ENCODE measurements at places on chromosomes 11 and 22.

GRCh38 chr11:15589070-15589626 is 474.4 kb downstream of the INSC start:
- DNase-seq: no peak
- no peak overlapping the region for H3K4me3 ChIP-seq
- no peaks in the 10 kb centered on the region for H3K4me1 ChIP-seq

DNA sequence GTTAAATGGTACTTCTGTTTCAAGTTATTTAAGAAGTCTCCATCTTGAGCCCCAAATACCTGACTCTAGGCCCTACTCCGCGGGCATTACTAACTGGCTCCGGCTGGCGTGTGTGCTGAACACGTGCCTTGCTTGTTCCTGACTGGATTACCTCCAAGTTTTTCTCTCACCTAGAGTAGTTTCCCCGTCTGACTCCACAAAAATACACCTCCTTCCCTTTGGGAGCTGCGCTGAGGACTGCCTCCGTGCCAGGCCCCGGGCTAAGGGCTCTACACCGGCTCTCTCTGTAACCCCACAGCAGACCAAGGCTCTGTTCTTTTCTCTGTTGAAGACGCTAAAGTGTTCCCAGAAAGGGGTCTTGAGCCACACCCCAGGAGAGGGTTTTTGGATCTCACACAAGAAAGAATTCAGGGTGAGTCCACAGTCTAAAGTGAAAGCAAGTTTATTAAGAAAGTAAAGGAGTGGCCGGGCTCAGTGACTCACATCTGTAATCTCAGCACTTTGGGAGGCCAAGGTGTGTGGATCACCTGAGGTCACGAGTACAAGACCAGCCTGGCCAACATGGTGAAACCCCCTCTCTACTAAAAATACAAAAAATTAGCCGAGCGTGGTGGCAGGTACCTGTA is 61.8 kb downstream of the ANO1 start:
- H3K4me1 ChIP-seq: peaks cover under 1% of the 10 kb centered on the region
- no peak overlapping the region for H3K27ac ChIP-seq
- H3K27me3 ChIP-seq: no peaks in the 10 kb centered on the region
- H3K4me3 ChIP-seq: no peak overlapping the region

- H3K36me3 ChIP-seq: peaks cover 3% of the 10 kb centered on the region
- H3K4me3 ChIP-seq: peak overlapping the region; percentile 94
- peak overlapping the region; percentile 90 for H3K27ac ChIP-seq
These were observed 479 bp downstream of the RSF1 start for GRCh38 chr11:77819921-77820564.

DNA sequence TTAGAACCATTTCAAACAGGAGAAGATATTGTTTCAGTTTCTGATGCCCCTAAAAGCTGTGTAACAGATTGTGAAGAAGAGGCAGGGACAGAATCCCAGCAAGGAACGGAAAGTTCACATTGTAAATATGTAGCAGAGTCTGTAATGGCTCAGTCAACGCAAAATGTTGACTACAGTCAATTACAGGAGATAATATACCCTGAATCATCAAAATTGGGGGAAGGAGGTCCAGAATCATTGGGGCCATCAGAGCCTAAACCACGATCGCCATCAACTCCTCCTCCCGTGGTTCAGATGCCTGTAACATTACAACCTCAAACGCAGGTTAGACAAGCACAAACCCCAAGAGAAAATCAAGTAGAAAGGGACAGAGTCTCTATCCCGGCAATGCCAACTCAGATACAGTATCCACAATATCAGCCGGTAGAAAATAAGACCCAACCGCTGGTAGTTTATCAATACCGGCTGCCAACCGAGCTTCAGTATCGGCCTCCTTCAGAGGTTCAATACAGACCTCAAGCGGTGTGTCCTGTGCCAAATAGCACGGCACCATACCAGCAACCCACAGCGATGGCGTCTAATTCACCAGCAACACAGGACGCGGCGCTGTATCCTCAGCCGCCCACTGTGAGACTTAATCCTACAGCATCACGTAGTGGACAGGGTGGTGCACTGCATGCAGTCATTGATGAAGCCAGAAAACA is 40.8 kb downstream of the IGLL1 start:
- DNase-seq: peak; percentile 61
- peak overlapping the region; percentile 9 for H3K4me3 ChIP-seq
- no peaks in the 10 kb centered on the region for H3K27me3 ChIP-seq
- no peaks in the 10 kb centered on the region for H3K36me3 ChIP-seq

- no peak for DNase-seq
- H3K36me3 ChIP-seq: no peaks in the 10 kb centered on the region
- H3K4me3 ChIP-seq: no peak overlapping the region
- no peaks in the 10 kb centered on the region for H3K4me1 ChIP-seq
- H3K27ac ChIP-seq: no peak overlapping the region
These were observed 3.3 kb upstream of the DDI1 start for GRCh38 chr11:104033134-104033533.

DNA sequence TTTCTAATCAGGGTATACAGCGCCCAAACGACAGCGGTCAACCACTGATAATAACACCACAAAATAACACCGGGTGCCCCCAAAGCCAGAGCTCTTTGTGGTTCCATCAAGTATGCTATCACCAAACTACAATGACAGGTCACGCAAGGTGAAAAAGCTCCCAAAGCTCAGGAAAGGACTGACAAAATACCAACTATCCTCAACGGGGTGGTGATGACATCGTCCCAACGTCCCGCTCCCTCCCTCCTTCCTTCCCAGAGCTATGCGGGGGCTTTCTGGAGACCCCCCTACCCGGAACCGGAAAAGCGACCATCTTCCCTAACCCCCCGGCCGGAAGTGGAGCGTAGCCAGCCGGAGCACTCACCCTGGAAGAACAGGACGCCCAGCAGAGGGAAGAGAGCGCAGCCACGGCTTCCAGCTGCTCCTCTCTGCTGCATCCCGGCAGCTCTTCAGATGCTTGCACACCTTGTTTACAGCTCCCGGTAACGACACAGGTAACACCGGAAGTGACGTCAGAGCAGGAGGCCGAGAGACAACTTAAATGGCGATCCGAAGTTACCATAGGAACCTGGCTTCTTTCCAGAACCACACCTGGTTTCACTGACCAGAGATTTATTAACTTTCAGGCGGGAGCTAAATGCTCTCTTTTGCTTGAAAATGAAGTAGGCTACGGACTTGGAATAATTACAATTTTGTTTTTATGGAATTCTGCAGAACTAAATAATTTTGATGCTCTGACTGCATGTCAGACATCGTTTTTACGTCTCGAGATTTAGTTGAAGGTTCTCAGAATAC is at the start of gene MPZL3:
Gene MPZL3 (minus strand): TSS at position 508 of the 795 bp plus-strand sequence. CDS start 71 bp downstream, at position 437.
- H3K27me3 ChIP-seq: peaks cover 32% of the 10 kb centered on the region
- no peak for DNase-seq
- H3K4me1 ChIP-seq: peaks cover 8% of the 10 kb centered on the region
- H3K4me3 ChIP-seq: peak within 1 kb of the TSS; percentile 77
- peak within 1 kb of the TSS; percentile 89 for H3K27ac ChIP-seq

DNA sequence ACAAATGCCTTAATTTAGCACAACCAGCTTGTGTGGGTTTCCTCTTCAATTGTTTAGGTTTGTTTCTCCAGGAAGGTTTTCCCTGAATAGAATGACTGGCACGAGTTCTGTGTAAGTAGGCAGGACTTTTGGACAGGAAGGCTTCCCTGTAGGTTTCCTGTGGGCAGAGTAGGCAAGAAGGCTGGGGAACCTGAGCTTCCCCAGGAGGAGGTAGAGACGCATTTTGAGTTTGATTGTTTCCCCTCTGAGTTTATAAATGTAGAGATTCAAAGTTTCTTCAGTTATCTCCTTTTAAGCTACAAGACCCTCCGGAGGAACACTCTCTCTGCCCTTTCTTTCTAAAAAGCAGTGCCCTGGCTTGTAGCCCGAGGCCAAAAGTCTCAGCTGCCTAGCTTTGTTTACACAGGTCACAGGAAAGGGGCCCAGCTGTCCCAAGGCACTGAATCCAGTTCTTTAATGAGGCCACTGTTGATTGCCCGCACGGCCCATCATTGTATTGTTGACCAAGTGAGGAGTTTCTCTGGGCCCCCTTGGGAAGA is 66.6 kb upstream of the RDX start:
- no peaks in the 10 kb centered on the region for H3K27me3 ChIP-seq
- no peaks in the 10 kb centered on the region for H3K36me3 ChIP-seq
- H3K4me3 ChIP-seq: peak overlapping the region; percentile 45
- H3K27ac ChIP-seq: peak overlapping the region; percentile 90
- DNase-seq: no peak

DNA sequence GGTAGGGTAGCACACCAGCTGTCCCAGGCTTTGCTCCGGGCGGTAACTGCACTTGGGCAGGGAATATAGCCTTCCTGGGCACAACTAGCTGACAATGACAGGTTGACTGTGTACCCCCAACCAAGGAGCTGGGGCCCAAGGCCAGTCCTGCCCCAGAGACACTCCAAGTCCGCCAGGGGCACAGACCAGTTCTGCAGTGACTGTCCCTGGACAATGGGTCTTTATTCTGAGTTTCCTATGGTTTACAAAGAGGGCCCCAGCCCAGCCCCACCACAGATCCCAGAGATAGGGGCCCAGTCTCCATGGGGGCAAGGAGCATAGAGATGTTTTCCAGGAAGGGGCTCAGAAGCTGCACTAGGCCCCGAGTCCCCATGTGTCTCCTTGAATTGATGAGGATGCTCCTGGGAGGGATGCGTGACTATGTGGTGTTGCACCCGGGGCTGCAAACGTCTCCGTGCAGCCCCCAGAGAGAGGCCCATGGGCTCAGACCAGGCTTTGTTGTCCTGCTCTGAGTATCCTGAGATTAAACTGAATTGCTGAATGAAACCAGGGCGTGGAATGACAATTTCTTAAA is 48.4 kb downstream of the CD6 start:
- no peak for DNase-seq
- no peak overlapping the region for H3K27ac ChIP-seq
- no peaks in the 10 kb centered on the region for H3K4me1 ChIP-seq
- H3K4me3 ChIP-seq: no peak overlapping the region
- H3K27me3 ChIP-seq: 0 out of 2 replicates have a peak, but pooled peaks cover 4% of the 10 kb centered on the region

DNA sequence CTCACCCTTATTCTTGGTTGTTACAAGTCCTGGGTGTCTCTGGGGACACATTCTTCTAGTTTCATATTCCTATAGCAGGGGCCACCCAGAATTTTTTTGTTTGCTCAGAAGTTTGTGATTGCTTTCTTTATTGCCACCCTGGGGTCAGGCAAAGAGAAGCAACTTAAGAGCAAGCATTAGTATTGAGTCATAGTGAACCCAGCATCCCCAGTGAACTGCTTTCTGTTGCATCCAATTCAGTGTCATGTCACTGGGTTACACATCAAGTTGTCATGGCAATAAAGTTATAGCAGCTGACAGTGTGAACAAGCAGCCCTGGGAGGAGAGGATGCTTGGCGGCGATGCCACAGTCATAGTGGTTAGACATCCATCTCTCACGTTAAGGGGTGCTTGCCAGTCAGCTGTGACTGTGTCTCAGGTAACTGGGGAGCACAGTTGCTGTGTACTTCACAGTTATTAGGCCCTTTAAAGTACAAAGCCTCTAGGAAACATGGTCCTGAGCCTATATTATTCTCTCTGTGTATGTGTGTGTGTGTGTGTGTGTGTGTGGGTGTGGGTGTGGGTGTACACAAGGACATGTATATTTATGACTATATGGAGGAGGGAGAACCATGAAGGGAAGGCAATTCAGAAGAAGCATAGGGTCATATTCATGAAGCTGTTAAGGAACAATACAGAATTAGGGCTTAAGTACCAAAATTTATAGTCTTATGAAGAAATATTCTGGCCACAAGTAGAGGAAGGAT is 52.5 kb downstream of the TRIM44 start:
- H3K4me1 ChIP-seq: no peaks in the 10 kb centered on the region
- no peak overlapping the region for H3K4me3 ChIP-seq
- H3K36me3 ChIP-seq: no peaks in the 10 kb centered on the region
- H3K27me3 ChIP-seq: no peaks in the 10 kb centered on the region
- H3K27ac ChIP-seq: no peak overlapping the region

DNA sequence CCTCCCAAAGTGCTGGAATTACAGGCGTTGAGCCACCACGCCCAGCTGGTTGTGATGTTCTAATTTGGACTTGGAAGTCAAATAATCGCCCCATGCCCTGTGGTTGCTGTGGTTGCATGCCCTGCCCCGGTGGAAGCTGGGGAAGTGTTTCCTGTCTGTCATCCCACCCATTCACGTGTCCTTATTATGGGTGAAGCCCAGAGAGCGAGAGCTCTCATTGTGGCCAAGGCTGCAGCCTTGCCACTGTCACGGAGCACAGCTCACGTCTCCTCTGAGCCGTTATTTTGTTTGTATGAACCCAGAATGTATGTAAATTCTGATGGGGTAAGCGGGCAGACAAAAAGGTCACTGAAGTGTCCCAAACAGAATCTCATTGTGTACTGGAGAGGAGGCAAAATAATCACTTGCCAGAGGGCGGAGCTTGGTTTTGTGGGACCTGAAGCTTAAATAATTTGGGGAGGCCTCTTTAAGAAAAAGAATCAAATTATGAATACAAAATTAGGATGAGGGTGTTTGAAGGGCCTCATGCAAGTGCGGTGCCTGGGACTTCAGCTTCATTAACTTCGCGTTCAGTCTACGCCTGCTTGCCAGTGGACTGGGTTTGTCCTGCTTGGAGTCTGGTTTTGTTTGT is 25.8 kb upstream of the TREH start:
- DNase-seq: no peak
- no peaks in the 10 kb centered on the region for H3K36me3 ChIP-seq
- no peak overlapping the region for H3K4me3 ChIP-seq
- H3K27ac ChIP-seq: no peak overlapping the region
- no peaks in the 10 kb centered on the region for H3K27me3 ChIP-seq
- H3K4me1 ChIP-seq: no peaks in the 10 kb centered on the region

- no peaks in the 10 kb centered on the region for H3K36me3 ChIP-seq
- no peak for DNase-seq
- H3K4me3 ChIP-seq: no peak overlapping the region
- no peaks in the 10 kb centered on the region for H3K4me1 ChIP-seq
- no peaks in the 10 kb centered on the region for H3K27me3 ChIP-seq
These were observed 1.9 kb downstream of the PIWIL3 start for GRCh38 chr22:24772493-24773220.

DNA sequence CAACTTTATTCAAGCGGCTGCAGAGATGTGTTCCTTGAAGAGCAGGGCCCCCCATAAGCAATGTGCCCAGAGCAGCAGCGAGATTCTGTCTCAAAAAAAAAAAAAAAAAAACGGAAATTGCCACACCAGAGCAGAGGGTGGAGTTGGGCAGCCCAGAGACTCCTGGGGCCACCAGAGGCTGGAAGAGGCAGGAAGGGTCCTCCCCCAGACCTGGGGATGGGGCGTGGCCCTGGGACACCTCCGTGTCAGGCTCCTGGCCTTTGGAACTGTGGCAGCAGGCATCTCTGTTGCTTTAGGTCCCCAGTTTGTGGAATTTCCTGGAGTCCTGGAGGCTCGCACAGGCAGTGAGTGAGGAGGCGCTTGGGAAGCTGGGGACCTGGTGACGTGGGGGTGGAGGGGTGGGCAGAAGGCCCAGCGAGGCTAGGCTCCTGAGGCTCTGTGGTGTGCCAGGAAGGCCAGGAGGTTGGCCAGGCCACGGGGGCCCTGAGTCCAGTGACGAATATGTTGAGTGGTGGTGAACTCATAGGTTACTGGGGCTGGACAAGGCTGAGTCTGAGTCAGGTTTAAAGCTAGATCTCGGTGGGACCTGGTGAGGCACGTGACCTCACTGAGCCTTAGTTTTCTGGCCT is 735.6 kb downstream of the BRD1 start:
- no peak overlapping the region for H3K27ac ChIP-seq
- H3K27me3 ChIP-seq: no peaks in the 10 kb centered on the region
- no peak for DNase-seq
- H3K36me3 ChIP-seq: no peaks in the 10 kb centered on the region
- no peaks in the 10 kb centered on the region for H3K4me1 ChIP-seq

GRCh38 chr11:60502221-60502775 is 9.7 kb downstream of the MS4A12 start:
- no peaks in the 10 kb centered on the region for H3K4me1 ChIP-seq
- no peaks in the 10 kb centered on the region for H3K36me3 ChIP-seq
- H3K27me3 ChIP-seq: no peaks in the 10 kb centered on the region

- peak overlapping the region; percentile 76 for H3K27ac ChIP-seq
- H3K36me3 ChIP-seq: no peaks in the 10 kb centered on the region
- peak; percentile 85 for DNase-seq
- H3K27me3 ChIP-seq: no peaks in the 10 kb centered on the region
- H3K4me3 ChIP-seq: 0 out of 2 replicates have a peak overlapping the region, but pooled peaks have one; percentile 10
These were observed 13.0 kb upstream of the EIF3D start for GRCh38 chr22:36541831-36542411.
